ENCODE measurements at places on chromosomes 12 and 14.

- no peak for DNase-seq
These were observed 93.5 kb upstream of the MED13L start for GRCh38 chr12:116370886-116371580.

DNA sequence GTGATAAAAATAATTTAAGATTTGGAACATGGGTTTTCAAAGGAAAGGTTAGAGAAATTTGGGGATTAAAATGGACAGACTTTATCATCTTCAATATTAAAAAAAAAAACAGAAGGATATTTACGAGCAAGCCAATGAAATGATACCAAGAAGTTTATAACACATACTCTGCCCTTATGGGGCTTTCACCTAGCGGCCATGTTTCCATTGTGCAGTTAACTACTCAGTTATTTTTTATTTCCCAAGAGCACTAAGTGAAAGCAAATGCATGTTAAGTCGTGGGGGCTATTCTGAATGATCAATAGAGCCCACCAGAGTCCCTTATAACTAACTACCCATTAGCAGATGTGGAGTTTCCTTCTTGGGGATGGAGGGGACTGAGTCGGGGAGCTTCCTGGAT, 53.9 kb downstream of the ETV6 start:
- no peak for DNase-seq

DNA sequence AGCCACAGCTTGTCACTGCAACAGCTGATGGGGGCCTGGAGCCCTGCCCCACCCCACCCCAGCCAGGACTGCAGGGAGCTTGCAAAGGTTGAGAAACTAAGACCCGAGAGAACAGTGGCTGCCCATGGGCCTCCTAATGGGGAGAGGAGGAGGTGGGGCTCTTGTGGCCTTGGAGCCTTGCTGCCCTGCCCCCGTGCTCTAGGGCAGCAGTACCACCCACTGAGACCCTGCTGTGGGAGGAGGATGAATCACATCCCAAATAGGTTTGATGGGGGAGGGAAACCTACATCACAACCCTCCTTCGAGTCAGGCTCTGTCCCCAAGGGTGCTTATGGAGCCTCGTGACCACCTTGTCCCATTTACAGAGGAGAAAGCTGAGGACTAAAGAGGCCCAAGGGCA, 15.9 kb downstream of the HHIPL1 start:
- no peak for DNase-seq

DNA sequence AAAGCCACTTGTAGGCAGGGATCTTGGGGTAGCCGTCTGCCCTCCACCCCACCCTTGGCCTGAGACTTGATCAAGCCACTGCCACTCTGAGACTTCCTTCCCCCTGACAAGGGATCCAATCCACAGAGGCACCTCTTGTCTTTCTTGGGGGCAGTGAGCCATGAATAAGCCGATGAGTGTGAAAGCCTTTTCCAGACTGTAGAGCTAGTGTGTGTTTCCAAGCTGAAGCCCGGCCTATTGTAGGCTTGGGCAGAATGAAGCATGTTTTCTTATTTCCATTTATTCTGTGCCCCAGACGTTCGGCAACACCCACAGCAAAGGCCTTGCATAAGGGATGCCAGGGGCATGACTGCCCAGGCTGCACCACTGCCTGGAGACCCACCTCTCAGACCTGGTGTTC, 991.6 kb downstream of the BCL11B start:
- no peak for DNase-seq

DNA sequence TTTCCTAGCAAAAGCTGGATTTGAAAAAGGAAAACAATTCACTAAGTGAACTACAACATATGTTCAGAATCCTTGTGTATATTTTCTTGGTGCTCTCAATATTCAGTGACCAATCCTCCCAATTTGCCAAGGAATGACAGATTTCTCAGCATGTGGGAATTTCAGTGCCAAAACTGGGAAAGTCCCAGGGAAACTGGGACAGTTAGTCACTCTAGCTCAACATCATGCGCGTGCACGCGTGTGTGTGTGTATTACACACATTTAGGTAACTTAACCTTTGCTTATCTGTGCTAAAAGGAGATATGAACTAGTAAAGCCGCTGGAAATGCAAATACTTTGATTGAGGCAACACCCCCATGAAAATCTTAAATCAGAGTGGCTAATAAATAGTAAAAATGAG, 26.1 kb upstream of the SLC6A13 start:
- no peak for DNase-seq

GRCh38 chr14:65027127-65027799, 40.6 kb downstream of the FNTB start:
- DNase-seq, result no peak

DNA sequence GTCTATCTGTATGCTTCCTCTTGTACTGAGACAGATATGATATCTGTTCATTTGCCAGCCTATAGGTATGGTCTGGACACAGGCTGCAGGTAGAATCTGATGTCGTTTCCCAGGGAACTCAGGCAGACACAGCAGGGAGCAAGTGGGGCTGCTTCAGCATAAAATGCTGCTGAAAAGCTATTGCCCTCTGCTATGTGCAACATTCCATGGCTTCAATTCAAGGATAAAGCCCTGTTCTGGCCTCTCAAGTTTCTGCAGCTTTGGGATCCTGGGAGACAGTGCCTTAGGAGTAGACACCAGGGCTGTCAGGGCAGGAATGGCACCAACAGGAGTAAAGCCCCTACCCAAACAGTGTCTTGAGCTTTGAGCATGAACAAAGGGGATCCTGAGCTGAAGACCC, 173.5 kb downstream of the SLC41A2 start:
- DNase-seq, result no peak

GRCh38 chr12:123033392-123034021, 53.0 kb downstream of the ARL6IP4 start:
- peak; percentile 84 for DNase-seq
